ENCODE measurements at places on chromosomes 5 and 9.

DNA sequence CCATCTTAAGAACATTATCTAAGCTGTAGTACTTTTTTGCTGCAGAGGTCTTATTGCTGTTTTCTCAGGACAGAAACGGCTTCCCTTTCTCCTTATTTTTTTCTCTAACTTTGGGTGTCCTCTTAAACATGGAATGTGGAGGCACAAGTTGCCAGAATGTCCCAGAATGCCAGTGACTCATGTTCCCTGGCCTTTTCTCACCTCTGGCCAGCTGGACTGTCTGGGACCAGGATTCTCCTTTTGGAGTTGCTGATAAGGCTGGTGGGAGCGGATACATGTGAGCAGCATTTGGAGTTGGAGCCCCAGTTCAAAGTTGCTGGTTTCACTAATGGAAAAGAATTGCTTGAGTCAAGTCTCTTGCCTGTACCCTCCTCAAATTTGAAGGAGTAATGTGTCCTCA is 112.8 kb downstream of the ARHGAP26 start:
- no peak for DNase-seq

GRCh38 chr9:136056546-136057235 is 38.4 kb downstream of the NACC2 start:
- no peak for DNase-seq

DNA sequence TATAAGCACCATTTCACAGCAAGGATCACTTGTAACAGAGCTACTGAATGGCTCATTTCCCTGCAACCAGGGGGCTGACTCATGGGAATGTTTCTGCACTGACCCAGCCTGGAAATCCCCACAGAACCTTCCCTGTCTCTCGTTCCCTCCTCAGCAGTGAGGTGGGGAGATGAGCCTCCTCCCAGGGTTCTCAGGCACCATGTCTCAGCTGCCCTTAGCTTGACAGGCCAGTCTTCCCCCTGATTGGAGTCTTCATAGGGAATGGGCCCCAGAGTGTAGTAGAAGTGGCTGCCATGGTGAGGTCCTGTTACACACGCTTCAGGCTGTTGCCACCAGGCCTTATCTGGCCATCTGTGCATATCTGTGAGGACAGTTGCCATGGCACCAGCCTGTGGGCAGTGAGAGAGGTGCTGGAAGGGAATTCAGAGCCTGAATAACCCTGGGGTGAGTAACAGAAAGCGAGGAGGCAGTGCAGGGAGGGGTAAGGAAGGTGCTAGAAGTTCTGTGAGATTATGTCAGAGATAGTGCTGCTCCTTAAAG is 324.4 kb downstream of the ENC1 start:
- DNase-seq = peak; percentile 93

- no peak for DNase-seq
Observed at GRCh38 chr9:16348531-16348930, 521.9 kb downstream of the BNC2 start.

- no peak for DNase-seq
Observed at GRCh38 chr5:83540105-83540504, 68.6 kb downstream of the VCAN start.

DNA sequence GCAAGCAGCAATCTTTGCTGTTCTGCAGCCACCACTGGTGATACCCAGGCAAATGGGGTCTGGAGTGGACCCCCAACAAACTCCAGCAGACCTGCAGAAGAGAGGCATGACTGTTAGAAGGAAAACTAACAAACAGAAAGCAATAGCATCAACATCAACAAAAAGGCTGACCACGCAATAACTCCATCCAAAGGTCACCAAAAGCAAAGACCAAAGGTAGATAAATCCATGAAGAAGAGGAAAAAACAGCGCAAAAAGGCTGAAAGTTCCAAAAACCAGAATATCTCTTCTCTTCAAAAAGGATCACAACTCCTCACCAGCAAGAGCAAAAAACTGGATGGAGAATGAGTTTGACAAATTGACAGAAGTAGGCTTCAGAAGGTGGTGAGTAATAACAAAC is 23.4 kb downstream of the FRMD3 start:
- DNase-seq = no peak

DNA sequence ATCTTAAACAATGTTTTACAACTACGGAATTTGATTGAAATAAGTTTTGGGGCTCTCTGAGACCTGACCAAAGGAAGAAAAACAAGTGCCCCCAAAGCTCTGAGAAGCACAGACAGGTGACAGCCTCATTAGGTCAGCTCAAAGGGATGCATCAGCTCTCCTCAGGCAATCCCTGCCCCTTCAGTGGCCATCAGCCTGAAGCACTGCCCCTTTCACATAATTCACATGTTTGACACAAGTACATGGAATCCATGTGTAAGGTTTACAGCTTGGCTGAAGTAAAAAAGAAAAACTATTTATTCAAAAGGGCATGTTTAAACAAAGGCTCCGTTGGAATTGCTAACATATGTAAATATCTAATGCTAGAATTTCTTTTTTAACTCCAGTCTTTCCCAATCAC is 56.3 kb downstream of the TSSK1B start:
- no peak for DNase-seq

- no peak for DNase-seq
Observed at GRCh38 chr9:135242049-135242396, 154.6 kb downstream of the OLFM1 start.
